ENCODE measurements at places on chromosomes 3 and 15. TPM values are rescaled to one million over a fixed set of nuclear protein-coding genes. Genes with fewer than 3 reads are reported as not detected.

Gene GNAT1
- not detected for total RNA-seq

Gene ETV5
- total RNA-seq, result 39.6 TPM

Gene PATL2
- not detected for total RNA-seq

Gene PCSK6
- 79.8 TPM for total RNA-seq

Gene SLC28A2
- not detected for total RNA-seq
